ENCODE measurements at places on chromosomes 5 and 9. TPM values are rescaled to one million over a fixed set of nuclear protein-coding genes. Genes with fewer than 3 reads are reported as not detected.
A peak's percentile ranks its signal among the peaks of the same experiment; 100 is the strongest.

The ACSL6 gene
- total RNA-seq = 3.3 TPM

The WDR38 gene
- not detected for total RNA-seq

The GABRP gene
- not detected for total RNA-seq

The SLC34A3 gene
- not detected for total RNA-seq

The ADAMTS19 gene
- not detected for total RNA-seq

The DDX4 gene
- not detected for total RNA-seq

GRCh38 chr9:11023201-11023600 is 410.4 kb upstream of the PTPRD start:
- H3K36me3 ChIP-seq = no peaks in the 10 kb centered on the region
- H3K4me1 ChIP-seq = no peaks in the 10 kb centered on the region
- H3K4me3 ChIP-seq = no peak overlapping the region
- DNase-seq = no peak

DNA sequence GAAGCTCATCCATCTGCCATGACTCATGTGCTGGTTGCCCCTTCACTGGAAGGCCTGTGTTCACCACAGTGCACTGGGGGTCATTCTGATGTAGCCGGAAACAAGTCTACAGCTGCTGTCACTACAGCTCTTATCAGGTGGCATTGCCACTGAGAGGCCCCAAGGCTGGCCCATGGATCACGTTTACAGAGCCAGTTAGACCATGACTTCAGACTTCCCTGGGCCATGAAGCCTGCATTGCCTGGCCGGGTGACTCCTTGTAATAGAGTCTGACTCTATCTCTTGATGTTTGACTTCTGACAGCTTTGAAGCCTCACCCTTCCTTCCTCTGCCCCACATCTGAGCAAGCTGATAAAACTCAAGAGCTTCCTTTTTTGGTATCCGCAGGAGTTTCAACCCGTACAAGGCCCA is 473.5 kb upstream of the DAP start:
- peak; percentile 5 for DNase-seq
- H3K36me3 ChIP-seq = peaks cover 2% of the 10 kb centered on the region
- no peak overlapping the region for H3K27ac ChIP-seq
- H3K27me3 ChIP-seq = no peaks in the 10 kb centered on the region
- peaks cover 20% of the 10 kb centered on the region for H3K4me1 ChIP-seq
- no peak overlapping the region for H3K4me3 ChIP-seq

DNA sequence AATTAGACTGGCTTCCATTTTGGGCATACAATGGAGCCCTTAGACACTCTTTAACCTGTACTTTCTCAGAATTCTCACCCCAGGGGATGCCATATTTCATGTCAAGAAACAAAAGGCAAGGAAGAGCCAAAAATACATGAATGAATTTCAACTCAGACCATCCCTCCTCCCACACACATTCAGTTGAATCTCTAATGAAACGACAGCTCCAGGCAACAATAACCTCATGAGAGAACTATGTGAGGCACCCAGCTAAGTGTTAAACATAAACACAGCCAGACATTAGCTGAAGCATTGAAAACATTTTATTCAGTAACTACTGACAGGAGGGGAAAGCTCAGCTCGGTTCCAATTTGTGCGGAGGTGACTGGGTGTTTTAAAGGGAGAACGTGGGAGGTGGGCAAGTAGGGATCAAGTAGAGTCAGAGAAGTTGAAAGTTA is 1359.1 kb upstream of the CDH9 start:
- H3K27me3 ChIP-seq = no peaks in the 10 kb centered on the region
- DNase-seq = no peak
- H3K36me3 ChIP-seq = no peaks in the 10 kb centered on the region
- no peaks in the 10 kb centered on the region for H3K4me1 ChIP-seq

GRCh38 chr9:4366591-4367330 is 66.9 kb upstream of the GLIS3 start:
- DNase-seq = peak; percentile 48
- H3K36me3 ChIP-seq = no peaks in the 10 kb centered on the region
- H3K27me3 ChIP-seq = peaks cover 2% of the 10 kb centered on the region
- H3K27ac ChIP-seq = no peak overlapping the region
- H3K4me3 ChIP-seq = no peak overlapping the region
- peaks cover 3% of the 10 kb centered on the region for H3K4me1 ChIP-seq

GRCh38 chr5:150175076-150175475 is 8.5 kb downstream of the CDX1 start:
- no peak for DNase-seq
- H3K36me3 ChIP-seq = no peaks in the 10 kb centered on the region
- H3K27me3 ChIP-seq = peaks cover 15% of the 10 kb centered on the region
- H3K4me3 ChIP-seq = no peak overlapping the region
- no peak overlapping the region for H3K27ac ChIP-seq
- no peaks in the 10 kb centered on the region for H3K4me1 ChIP-seq

DNA sequence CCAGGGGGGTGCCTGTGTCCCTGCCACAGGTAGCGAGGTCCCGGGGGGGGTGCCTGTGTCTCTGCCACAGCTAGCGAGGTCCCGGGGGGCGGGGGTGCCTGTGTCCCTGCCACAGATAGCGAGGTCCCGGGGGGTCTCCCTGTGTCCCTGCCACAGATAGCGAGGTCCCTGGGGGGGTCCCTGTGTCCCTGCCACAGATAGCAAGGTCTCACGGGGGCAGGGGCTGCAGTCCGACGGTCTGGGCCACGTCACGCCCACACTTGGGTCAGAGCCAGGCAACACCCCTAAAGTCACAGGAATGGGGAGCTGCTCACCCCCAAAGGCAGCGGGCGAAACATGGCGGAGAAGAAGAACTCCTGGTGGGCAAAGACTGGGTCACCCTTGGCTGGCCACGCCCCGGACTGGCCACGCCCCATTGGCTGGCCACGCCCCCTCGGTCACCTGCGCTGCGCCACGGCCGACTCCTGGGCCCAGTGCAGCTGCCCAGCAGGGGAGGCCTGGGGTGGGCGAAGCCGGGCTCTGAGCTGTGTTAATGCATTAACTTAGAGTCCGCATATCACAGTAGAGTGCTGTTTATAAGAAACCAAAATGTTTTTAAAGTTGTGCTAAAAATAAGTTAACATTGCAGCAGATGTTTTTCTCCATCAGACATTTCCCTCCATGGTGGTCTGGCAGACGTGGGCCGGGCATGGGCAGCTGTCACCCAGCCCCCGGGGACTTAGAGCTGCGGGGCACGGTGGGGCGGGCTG is 7.0 kb downstream of the NOXA1 start:
- H3K4me1 ChIP-seq = no peaks in the 10 kb centered on the region
- no peak overlapping the region for H3K27ac ChIP-seq
- no peak for DNase-seq
- no peaks in the 10 kb centered on the region for H3K36me3 ChIP-seq

DNA sequence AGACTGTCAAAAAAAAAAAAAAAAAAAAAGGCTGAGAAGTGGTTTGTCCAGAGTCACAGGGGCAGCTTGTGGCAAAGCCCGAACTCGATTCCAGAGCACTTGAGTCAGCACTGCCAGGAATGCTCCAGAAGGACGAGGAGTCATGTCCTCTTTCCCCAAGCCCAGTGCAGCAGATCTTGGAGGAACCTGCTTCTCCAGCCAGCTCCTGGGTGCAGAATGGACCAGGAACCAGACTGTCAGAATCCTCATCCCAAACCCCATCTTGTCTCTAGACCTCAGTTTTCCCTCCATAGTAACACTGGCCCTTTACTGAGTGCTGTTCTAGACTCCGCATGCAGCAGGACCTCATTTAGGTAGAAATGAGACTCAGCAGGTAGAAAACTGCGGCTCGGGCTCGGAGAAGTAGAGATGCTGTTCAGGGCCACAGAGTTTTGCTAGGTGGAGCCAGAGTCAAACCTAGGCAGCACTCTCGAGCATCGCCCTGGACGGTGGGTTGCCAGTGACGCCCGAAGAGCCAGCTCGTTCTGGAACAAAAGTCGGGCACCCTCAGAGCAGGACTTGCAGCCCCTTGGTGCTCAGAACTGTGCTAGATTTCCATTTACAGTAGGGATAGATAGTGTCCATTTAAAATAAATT is 15.4 kb downstream of the CD74 start:
- H3K4me1 ChIP-seq = no peaks in the 10 kb centered on the region
- H3K36me3 ChIP-seq = peaks cover 39% of the 10 kb centered on the region
- no peaks in the 10 kb centered on the region for H3K27me3 ChIP-seq
- no peak overlapping the region for H3K4me3 ChIP-seq
- no peak for DNase-seq
- no peak overlapping the region for H3K27ac ChIP-seq

DNA sequence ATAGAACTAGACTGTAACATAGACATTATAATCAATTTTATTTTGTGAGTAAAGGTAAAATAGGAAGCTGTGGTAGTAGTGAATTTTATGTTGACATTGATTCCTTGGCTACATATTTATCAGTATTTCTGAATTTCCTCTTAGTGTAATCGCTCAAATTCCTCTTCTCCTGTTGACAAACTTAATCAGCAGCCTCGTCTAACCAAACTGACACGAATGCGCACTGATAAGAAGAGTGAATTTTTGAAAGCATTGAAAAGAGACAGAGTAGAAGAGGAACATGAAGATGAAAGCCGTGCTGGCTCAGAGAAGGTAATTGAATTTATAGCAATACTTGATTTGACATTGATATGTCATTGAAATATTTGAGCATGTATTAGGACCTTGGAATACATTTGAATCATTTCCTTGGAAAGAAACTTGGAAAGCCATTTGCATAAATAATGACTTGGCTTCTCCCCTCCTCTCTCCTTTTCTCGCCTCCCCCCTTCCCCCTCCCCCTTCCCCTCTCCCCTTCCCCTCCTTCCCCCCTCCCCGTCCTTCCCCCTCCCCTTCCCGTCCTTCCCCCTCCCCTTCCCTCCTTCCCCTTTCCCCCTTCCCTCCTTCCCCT is 75.5 kb downstream of the GPBP1 start:
- peaks cover 59% of the 10 kb centered on the region for H3K36me3 ChIP-seq
- H3K4me1 ChIP-seq = peaks cover 31% of the 10 kb centered on the region

DNA sequence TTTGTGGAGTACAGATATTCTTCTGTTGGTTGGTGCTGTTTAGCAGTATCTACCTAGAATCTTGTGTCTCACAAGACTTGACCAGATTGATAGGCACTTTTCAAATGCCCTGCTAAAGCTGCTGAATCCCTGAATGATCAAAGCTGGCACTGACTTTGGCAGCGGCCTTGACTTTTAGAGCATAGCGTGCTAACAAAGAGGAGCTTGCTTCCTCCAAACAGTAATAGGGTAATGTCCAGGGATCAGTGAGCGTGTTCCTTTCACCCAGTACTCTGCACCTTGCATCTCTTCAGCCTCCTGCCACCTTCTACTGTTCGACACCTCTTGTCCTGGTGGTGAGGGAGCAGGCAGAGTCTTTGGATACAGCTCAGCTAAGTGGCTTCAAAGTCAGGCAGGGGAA is 100.8 kb downstream of the IQGAP2 start:
- peaks cover 20% of the 10 kb centered on the region for H3K4me1 ChIP-seq
- no peaks in the 10 kb centered on the region for H3K27me3 ChIP-seq
- no peak for DNase-seq
- no peaks in the 10 kb centered on the region for H3K36me3 ChIP-seq

DNA sequence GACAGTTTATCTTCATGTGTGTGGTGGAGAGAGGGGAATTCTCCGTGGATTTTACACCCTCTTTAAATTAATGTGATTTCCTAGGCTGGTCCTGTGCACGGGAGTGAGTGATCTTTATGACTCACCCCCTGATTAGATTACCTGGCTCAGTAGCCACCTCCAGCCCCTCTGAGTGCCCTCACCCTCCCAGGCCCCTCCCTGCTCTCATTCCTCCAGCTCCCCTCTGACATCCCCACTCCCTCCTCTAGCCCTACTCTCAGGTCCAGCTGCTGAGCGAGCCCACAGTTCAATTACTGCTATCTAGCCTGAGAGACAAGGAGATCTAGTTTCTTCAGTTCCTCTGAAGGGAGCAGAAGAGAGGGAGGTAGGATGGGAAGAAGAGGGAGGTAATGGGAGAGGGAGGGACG is 61.8 kb upstream of the ARAP3 start:
- peaks cover 32% of the 10 kb centered on the region for H3K27me3 ChIP-seq
- H3K36me3 ChIP-seq = no peaks in the 10 kb centered on the region

GRCh38 chr9:70551396-70551795 is 136.9 kb upstream of the KLF9 start:
- H3K27ac ChIP-seq = no peak overlapping the region
- no peaks in the 10 kb centered on the region for H3K36me3 ChIP-seq
- no peaks in the 10 kb centered on the region for H3K27me3 ChIP-seq
- no peak for DNase-seq

DNA sequence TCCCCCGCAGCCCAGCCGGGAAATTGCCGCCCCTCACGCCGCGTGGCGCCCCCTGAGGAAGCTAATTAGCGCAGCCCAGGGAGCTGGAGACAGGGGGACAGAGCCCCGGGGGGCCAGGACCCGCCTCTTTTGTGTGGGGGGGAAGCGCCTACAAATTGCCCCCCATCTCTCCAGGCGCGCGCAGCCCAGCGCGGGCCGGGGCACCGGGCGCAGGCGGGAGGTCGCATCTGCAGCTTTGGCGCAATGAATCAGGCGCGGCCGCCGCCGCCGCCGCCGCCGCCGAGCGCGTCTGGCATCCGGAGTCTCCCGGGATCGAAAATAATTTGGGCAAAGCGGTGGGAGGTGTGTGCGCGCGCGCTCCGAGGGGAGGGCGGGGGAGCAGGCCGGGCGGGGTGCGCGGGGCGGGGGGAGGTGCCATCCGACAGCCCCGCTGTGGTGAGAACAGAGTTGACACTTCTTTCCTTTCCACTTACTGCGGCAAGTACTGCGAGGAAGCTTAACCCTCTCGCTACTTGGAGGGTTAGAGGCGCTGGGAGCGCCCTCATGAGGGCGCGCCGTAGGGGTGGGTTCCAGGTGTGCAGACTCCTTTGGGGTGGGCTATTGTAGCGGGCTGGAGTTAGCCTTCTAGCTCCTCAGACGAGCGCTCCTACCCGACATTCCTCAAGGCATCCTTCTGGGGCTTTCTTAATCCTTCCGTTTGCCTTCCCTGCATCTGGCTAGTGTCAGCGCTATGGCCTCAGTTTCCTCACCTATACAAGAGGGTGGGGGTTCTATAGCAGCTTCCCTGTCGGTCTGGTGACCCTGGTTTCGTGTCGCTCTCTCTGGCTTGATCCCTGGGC is 63.1 kb downstream of the CXXC5 start:
- H3K36me3 ChIP-seq = no peaks in the 10 kb centered on the region
- no peaks in the 10 kb centered on the region for H3K27me3 ChIP-seq
- H3K27ac ChIP-seq = no peak overlapping the region
- H3K4me3 ChIP-seq = peak overlapping the region; percentile 60
- peaks cover 21% of the 10 kb centered on the region for H3K4me1 ChIP-seq
- DNase-seq = peak; percentile 79

DNA sequence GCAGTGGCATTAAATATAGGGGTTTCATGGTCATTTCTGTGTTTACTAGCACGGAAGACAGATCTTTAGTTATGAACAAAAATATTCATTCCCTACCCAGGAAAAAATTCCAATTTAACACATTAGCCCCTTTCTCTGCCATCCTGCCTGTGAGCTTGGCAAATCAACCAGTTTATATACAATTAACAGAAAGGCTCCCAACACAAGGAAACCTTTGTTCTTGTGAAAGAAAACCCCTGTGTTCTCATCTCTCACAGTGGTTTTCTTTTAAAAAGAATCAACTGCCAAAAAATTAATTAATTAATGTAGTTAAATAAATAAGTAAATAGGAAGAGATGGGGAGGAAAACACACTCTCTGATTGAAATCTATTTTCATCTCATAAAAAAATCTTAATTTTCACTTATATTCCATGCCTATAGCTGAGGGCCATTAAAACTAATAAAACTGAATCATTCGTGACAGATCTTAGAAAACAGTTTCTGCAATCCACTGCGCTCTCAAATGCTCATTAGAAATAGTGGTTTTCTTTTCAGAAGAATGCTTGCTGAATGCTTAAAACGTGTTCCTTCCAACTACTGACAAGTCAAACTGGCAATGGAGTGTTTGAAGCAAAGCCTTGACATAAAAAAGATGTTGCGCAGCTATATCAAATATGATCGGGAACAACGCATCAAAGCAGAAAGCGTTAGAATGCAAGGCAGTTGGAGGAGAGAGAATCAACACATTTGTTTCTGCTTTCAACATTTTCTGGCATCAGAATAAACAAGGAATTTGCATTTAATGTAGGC is 387.7 kb downstream of the TLR4 start:
- H3K4me1 ChIP-seq = no peaks in the 10 kb centered on the region
- no peak overlapping the region for H3K27ac ChIP-seq
- DNase-seq = no peak
- no peaks in the 10 kb centered on the region for H3K27me3 ChIP-seq
- no peak overlapping the region for H3K4me3 ChIP-seq
